ENCODE measurements at places on chromosomes 1 and 21. TPM values are rescaled to one million over a fixed set of nuclear protein-coding genes. Genes with fewer than 3 reads are reported as not detected.

The TMEM59 gene
- 74.7 TPM for total RNA-seq

The CELF3 gene
- total RNA-seq = 52.4 TPM

The HENMT1 gene
- 20.7 TPM for total RNA-seq

The PRDM16 gene
- 5.9 TPM for total RNA-seq

The MIER1 gene
- total RNA-seq = 21.6 TPM
